EH (cell line): ENCODE measurements at places on chromosomes 11 and 22.

DNA sequence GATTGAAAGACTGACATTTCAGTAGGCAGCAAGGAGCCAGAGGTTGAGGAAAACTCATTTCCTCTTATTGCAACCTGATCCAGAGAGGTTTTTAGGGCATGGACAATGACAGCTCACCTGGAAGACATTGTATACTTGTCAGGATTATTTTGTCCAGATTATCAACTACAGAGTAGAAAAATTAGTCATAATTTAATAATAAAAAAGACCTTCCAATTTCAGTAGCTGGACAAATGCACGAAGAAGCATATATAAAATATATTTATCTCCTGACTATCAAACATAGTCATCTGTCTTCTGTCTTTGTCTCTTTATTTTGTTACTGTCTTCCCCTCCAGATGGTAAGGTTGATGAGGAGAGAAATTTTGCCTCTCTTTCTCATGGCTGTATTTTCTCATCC, 330.6 kb upstream of the RAG2 start:
- DNase-seq = no peak

GRCh38 chr22:27654546-27655445, 146.8 kb downstream of the MN1 start:
- no peak for DNase-seq

- DNase-seq = peak; percentile 94
Observed at GRCh38 chr11:119567688-119568582, 145.0 kb upstream of the THY1 start.

GRCh38 chr11:121086866-121087265, 14.2 kb upstream of the TECTA start:
- DNase-seq = peak; percentile 63

GRCh38 chr11:83280256-83280655, 5.9 kb downstream of the CCDC90B start:
- DNase-seq = peak; percentile 58

- DNase-seq = peak; percentile 38
Observed at GRCh38 chr11:115607621-115608221, 103.5 kb upstream of the CADM1 start.

- DNase-seq = no peak
Observed at GRCh38 chr11:20163783-20164481, 3.7 kb upstream of the DBX1 start.

DNA sequence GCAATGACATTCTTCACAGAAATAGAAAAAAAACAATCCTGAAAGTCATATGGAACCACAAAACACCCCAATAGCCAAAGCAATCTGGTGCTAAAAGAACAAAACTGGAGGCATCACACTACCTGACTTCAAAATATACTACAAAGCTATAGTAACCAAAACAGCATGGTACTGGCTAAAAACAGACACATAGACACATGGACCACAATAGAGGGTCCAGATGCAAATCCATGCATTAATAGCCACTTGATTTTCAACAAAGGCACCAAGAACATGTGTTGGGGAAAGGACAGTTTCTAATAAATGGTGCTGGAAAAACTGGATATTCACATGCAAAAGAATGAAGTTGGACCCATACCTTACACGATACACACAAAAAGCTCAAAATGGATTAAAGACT, 27.9 kb upstream of the SMIM38 start:
- DNase-seq = no peak

- DNase-seq = no peak
Observed at GRCh38 chr11:23884341-23884740, 612.5 kb upstream of the LUZP2 start.

DNA sequence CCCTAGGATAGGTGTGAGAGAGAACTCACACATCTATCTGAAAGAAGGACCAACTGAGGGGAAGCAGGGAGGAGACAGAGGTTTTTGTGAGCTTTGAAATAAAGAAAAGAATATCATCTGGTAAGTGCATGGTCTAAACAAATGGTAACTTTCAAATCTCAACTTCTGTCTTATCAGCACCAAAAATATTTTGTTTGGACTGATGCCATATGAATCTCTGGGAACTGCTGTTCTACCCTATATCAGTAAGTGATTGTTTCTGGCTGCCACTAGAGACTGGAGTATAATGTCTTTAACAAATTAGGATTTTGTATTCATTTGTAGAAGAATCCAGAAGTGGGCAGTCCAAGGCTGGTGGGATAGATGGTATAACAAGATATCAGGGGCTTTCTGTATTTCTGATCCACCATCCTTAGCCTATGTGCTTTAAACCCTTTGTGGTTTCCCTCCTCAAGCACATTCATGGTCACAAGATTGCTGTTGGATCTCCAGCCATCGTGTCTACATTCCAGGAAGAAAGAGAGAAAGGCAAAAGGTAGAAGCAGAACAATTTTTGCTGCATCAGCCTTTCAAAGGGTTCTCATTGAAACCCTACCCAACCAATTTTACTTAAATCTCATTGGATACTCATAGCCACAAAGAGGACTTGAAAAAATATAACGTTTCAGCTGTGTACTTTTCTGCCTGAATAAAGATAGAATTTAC, 4.7 kb downstream of the HEPHL1 start:
- peak; percentile 3 for DNase-seq

DNA sequence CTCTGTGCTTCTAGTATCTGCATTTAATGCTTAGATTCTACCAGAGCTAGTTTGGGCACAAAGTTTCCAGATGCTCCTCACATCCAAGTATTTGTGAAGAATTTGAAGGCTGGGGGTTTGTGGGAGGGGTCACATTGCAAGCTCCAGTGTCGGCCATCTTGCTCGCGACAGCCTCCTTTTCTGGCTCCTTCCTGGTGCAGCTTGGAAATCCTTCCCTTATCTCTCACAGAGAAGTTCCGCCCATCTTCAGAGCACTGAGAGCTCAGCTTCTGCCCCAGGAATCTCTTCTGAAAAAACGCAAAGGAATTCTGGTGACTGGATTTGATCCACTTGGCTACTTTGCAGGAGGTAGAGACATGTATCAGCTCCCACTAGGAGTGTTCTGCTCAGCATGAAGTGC, 497.5 kb downstream of the TBC1D22A start:
- DNase-seq = no peak

GRCh38 chr11:7846003-7846402, 49.3 kb upstream of the OR5P2 start:
- no peak for DNase-seq

DNA sequence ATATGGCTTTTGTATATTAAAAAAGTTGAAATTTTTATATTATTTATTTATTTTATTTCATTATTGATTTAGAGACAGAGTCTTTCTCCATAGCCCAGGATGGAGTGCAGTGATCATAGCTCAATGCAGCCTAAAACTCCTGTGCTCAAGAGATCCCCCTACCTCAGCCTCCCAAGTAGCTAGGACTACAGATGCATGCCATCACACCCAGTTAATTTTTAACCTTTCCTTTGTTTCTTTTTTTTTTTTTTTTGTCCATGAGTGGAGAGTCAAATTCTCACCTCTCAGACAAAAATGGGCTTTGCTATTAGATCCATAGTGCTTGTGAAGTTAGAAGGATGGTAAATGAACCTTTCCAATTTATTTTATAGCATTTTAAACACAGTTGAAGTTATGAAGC, 182.5 kb downstream of the SOX6 start:
- DNase-seq = no peak

GRCh38 chr11:5564259-5565019, 16.1 kb upstream of the OR52H1 start:
- no peak for DNase-seq

DNA sequence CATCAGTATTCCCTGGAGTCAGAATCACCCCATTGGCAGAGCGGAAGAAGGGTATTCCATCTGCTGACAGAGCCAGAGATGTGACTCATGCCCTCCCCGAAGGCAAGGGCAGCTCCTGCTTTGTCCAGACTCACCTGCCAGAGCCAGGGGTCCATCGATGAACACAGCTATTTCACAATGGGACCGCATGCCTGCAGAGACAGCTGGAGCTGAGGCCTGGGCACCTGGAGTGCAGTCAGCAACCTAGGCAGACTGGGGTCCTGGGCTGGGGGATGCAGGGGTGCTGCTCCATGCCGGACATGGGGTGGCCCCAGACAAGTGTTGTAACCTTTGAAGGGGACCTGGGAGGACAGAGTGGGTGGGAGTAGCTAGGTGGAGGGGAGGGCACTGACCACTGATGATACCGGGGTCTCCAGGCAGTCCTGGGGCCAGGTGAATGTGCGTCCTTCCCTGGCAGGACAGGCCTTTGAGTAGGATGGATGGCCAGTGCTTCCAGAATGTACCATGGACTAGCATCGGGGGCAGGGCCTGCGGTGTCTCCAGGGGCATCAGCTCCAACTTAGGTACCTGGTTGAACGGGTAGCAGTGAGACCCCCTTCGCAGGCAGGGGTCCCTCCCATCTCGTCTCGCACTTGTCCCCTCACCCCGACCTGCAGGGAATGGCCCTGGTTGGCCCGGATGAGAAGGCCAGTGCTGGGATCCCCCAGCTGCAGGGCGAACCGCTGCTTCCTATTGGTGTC, 1.7 kb downstream of the TRPT1 start:
- no peak for DNase-seq

DNA sequence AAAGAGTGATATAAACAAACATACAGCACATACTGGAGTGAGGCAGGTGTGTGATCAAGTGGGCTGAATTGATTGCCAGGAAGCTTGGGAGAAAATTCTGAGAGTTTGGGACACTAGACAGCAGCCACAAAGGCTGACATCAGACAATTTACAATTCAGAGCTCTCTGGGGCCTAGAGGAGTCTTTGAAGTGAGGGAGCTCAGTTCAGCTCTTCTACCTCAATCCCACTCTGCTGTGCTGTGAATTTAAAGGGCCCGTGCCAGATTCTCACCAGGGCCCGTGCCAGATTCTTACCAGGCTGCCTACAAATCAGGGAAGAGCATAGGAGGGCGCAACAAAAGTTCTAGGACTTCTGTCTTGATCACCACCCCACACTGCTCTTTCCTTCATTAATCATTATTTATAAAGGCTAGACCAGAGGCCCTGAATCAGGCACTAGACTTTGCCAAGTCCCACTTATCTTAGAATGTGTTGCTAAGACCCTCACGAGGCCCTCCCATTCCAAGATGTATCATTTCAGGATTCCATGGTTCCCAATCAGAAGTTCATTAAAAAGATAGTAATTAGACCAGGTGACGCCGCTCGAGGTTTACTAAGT, 112.4 kb downstream of the KIRREL3 start:
- DNase-seq = no peak

GRCh38 chr11:117819096-117820040, 5.2 kb downstream of the FXYD2 start:
- DNase-seq = peak; percentile 56

DNA sequence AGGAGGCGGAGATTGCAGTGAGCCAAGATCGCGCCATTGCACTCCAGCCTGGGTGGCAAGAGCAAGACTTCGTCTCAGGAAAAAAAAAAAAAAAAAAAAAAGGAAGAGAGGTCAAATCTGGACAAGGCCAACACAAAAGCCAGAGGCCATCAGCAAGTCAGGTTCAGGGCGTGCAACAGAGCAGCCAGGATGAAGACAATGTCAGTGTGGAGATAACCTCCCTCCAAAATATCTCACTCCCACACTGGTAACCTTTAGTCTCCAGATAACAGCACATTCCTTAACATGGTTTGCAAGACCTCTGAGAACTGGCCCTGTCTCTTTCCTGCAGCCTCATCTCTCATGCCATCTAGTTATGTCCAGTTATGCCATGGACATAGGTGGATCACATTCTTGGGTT, 4.7 kb downstream of the CSNK2A3 start:
- DNase-seq = no peak

DNA sequence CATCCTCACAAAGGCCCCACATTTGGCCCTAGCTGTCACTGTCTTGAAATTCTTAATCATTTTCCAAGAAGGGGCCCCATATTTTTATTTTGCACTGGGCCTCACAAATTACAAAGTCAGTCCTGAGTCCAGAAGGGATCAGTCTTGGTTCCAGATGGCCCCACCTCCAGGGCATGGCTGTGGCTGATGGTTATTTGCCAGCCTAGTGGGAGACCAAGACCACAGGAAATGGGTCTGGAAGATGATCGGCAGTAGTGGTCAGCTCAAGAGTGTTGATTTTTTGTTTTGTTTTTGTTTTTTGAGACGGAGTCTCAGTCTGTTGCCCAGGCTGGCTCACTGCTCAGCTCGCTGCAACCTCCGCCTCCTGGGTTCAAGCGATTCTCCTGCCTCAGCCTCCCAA, 47.1 kb upstream of the EMID1 start:
- DNase-seq = peak; percentile 10

DNA sequence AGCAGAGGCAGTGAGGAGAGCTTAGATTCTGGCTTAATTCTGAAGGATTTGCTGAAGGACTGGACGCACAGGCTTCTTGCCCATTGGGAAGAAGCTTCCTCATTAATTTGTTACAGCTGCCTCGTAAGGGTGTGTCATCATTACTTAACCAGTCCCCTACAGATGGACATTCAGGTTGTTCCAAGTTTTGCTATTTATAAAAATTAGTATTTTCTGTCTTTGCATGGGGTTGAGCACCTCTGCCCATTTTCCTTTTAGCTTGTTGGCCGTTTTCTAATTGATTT, 38.1 kb downstream of the CAPN1 start:
- DNase-seq = peak; percentile 63

DNA sequence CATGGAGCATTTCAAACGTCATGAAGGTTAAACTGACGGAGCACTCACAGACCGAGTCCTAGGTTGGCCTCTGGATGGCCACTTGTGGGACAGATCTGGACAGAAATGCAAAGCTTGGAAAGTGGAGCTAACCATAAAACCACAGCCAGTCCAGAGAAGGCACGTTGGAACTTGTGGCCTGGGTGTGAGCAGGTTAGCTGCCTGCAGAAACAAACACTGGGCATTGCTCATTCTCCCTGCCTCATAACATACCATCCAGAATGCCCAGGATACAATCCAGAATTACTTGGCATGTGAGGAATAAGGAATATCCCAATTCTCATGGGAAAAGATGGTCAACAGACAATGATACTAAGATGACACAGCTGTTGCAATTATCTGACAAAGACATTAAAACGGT, 1005.0 kb downstream of the TBC1D22A start:
- no peak for DNase-seq

DNA sequence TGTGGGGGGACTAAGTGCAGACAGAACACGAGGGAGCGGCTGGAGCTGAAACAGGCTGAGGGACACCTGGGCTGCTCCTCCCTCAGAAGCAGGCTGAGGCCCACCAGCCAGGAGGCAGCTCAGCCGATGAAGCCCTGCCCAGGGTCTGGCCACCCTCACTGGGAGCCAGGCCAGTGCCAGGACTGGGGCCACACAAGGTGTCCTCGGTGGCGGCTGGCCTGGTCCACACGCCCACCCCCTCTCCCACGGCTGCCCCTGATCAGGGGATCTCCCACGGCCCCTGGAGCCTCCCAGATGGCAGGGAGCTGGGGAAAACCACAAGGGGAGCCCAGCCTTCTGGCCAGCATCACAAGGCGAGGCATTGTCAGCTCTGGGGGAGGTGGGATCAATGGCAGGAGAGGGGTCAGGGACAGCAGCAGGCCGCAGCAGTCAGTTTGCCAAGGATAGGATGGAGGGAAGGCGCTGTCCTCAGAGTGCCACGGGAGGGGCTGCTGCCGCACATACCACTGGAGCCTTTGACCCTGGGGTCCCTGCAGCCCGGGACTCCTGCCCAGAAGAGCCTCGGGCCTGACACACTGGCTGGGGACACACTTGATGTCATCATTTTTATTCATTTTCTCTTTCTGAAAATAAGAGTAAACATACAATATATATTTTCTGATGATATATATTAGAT, 11.7 kb upstream of the RASL10A start:
- no peak for DNase-seq
